Suppressor macrophage treated with lipopolysaccharide for 4 hours (primary cell): ENCODE measurements at places on chromosomes 6 and 20.

GRCh38 chr20:50635676-50636600 lies 55.4 kb downstream of the RIPOR3 start:
- peak; percentile 75 for DNase-seq

- no peak for DNase-seq
Observed at GRCh38 chr6:143298071-143298470, 152.4 kb downstream of the ADAT2 start.

DNA sequence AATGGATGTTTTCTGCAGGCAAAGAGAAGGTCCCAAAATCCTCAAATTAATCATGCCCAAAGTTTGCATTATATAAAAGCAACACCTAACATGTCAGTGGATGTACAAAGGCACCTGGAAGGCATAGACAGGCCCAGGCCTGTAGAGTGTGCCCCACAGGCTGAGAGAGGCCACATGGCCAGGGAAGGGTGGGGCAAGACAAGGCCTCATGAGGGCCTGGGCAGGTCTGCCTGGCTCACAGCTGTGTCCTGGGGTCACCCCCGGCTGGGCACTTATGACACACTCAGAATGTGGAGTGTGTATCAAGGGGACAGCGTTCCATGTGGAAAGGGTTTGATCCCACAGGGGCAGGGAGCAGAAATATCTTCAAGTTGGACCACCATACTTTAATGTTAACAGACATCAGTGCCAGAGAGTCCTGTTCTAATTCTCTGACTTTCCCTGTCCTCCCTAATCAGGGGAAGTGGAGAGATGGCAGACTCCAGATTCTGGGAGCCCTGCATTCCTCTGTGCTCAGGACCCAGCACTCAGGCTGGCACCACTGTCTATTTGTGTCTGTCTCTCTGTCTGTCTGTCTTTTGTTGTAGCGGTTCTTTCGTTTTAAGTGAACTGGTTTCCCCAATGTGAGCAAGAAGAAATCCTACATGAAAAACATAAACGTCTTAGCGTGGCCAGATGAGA lies 178.3 kb upstream of the FOXA2 start:
- no peak for DNase-seq

DNA sequence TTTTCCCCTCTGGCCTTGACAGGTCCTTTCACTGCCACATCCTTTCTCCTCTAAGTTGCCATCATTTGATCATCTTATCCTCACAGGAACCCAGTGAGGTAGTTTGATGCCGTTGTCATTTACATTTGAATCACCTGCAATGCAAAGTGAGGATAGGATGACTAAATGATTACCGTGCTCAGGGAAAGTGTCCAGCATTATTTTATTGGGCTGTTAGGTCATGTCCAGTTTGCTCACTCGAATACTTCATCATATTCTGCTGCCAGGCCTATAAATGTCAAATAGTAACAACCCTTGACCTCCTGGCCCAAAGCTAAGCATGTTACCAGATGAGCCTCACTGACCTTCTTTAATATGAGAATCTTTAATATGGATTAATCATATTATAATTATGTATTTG lies 1068.7 kb upstream of the FLRT3 start:
- DNase-seq, result no peak

DNA sequence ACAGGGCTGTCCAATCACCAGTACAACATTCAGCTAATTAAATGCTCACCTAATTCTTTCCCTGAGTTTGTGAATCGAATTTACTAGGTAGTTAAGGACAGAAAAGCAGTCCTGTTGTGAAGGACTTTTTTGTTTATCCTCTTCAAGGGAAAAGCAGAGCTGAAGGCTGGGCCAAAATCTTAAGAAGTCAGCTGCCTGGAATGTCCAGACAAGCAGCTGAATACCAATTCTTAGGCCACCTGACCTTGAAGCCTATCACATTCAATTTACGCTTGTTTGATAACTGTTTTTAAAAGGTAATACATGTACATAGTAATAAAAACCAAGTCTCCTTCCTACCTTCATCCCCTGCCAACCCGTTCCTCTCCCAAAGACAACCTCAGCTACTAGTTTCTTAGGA lies 56.4 kb downstream of the UQCC1 start:
- no peak for DNase-seq

DNA sequence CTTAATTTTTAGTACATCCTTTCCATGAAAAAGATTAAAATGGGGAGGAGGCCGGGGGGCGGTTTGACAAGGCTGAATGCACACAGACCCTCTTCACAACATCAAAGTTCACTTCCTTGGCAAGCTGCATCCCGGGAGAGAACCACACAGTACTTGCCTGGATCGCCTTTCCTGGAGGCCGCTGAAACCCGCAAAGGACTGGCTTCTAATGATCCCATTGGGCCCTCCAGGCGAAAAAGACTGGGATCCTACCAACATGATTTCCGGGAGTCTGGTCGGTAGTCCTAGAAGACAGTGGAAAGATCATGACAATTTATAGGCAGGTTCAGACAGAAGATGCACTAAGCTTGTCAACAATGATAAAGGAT lies 60.2 kb downstream of the RIPOR2 start:
- DNase-seq, result no peak

- DNase-seq, result no peak
Observed at GRCh38 chr20:58822748-58823730, 27.7 kb downstream of the GNAS-AS1 start.

- no peak for DNase-seq
Observed at GRCh38 chr6:91082311-91082832, 495.5 kb upstream of the MAP3K7 start.

DNA sequence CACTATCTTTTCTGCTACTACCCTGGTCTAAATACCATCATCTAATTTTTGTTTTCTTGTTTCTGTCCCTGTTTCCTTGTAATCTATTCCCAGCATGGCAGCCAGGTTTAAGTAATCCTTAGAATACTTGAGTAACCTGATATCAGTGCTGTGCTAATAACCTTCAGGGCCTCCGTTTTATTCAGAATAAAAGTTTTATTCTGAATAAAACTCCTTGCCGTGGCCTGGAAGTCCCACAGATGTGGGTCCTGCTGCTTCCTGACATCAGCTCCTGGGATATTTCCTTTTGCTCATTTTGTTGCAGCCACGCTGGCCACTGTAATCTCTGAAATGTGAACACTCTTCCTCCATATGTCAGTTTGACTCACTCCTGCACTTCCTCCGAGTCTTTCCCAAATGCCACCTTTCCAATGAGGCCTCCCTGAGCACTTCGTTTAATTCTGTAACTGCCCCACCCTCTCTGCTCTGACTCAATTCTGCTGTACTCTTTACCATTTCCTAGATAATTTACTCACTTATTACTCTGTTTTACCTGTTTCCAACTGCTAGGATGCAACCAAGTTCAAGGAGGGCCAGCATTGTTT lies 114.0 kb upstream of the FOXA2 start:
- DNase-seq, result no peak

- no peak for DNase-seq
Observed at GRCh38 chr20:6845141-6845540, 77.7 kb downstream of the BMP2 start.

DNA sequence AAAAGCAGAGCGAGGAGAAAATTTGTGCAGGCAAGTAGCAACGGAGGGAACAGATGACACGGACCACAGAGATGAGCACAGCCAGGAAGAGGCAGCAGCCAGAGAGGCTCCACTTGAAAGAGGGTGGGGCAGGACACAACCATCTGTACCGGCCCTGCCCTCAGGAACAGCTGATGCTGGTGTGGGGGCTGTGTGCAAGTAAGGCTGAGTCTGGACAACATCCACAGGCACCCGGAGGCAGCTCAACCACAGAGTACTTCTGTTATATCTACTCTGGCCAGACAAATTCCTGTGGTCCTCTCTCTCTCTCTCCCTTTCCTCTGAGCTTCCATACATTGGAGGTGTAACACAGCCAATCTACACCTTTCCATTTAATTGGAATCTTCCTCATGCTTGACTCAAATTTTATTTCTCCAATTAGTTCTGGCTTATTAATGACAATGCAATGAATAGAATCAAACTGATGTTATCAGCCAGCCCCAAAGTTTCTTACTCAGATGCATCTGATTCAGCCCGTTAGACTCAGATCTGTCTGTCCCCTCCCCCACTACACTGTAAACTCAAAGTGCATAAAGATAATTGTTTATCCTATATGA lies 24.9 kb downstream of the KIF13A start:
- no peak for DNase-seq

- DNase-seq, result no peak
Observed at GRCh38 chr20:16483024-16483423, 90.2 kb downstream of the KIF16B start.

GRCh38 chr6:152637296-152638047 lies at the start of gene SYNE1:
TSS of gene SYNE1 (minus strand) at chr6:152637362. CDS start at chr6:152628331, 9,031 bp downstream.
- no peak for DNase-seq

GRCh38 chr6:35341557-35341956 lies 801 bp upstream of the PPARD start:
- no peak for DNase-seq

DNA sequence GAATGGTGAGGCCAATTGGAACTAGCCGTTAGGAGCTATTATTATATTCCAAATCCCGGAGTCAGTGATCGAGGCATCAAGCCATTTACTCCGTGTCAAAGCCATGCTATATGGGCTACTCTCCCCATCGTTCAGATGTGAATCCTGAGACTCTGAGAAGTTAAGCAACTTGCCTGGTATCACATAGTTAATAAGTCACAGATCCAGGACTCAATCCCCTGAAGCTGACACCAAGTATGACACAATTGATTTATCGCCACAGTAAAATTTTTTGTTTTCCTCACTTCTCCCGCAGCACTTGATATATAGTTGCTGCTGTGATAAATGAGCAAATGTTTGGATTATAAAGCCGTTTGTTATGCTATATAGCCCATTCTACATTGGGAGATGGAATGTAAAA lies 50.8 kb upstream of the TSHZ2 start:
- no peak for DNase-seq

GRCh38 chr6:143701349-143702234 lies 23.8 kb downstream of the PHACTR2 start:
- no peak for DNase-seq

DNA sequence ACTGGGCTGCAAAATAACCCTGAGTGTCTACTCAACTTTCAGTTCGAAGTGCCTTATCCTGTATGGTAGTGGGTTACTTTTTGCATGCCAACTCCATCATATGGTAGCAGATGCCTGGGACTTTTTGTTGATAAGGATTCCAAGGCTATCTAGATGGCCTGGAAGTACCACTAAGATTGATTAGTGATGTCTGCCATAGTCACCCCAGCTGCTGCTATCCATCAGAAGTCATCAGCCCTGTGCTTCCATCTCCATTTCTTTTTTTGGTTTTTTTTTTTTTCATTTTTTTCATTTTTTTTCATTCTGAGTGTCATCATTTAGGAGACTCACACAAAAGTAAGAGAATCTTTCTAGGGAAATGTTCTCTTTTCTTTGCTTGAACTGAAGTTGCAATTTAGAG lies 217.4 kb upstream of the PLCB4 start:
- DNase-seq, result no peak

DNA sequence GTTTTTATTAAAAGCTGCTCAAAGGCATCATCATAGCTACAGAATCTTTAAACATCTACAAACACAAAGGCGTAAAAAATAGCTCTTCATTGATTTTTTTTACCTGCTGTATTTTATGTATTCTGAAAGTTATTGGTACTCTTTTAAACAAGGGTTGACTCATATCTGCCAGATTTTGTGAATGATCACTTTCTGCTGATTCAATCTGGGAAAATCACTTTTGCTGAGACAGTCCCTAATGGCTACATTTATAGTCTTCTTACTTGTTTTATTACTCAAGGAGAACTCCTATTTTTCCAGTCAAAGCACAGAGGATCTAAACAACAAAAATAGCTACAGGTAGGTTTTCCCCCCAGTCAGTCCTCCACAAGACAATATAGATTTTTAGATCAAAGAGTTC lies 739.0 kb downstream of the CBLN4 start:
- no peak for DNase-seq

DNA sequence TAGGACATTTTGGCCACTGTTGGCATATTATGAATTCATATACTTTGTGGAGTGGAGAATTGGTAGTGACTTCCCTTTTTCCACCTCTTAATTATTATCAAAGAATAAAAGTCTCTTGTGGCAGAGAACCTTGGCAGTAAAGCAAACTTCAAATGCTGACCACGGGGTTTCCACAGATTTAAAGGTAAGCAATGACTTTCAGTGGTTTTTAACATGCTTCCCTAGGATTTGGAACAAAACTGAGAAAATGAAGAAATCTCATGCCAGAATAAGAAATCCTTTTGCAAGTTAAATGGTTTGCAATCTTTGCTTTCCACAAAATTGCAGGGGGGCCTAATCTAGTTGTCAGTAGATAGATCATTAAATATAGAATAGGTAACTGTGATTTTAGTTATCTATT lies 2.0 kb upstream of the SDC4 start:
- DNase-seq, result no peak

DNA sequence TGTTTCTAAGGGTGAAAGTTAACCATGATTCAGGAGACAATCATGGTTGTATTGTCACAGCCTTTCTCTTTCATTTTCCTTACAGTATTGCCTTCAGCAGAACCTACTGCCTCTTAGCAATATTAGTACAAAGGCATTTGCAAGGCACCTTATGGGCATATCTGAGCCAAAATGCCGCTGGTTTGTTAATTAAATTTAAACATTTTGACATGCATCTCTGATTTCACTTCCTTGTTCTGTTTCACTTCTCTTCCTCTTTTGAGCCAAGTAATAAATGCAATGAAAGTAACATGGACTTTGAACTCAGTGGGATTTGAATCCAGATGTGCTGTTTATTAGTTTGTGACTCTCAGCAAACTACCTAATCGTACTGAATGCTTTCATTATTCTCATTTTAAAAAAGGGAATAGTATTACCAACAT lies 467.4 kb upstream of the CITED2 start:
- peak; percentile 79 for DNase-seq

GRCh38 chr6:149064001-149064659 lies 253.4 kb upstream of the TAB2 start:
- no peak for DNase-seq

GRCh38 chr6:116971959-116972358 lies 94.9 kb downstream of the RFX6 start:
- DNase-seq, result peak; percentile 47

GRCh38 chr6:107132330-107132954 lies 17.1 kb upstream of the BEND3 start:
- DNase-seq, result no peak

- DNase-seq, result no peak
Observed at GRCh38 chr6:31575952-31576685, 754 bp downstream of the TNF start.

- DNase-seq, result no peak
Observed at GRCh38 chr6:108294297-108294726, 542 bp upstream of the AFG1L start.

DNA sequence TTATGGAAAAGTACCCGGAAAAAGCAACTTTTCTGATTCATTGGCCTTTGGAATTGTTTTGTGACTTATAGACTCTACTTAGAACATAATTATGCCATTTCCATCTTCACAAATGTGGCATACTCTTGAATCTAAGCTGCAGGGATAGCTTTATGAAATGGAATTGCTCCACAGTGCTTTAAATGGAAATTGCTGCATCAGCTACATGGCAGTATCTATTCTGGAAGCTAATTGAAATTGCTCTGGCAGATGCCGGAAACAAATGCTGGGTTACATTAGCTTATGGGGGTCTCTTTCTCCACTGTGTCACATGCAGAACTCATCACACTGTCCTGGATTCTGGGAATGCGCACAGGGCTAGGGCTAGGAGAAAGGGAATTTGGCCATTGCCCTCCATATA lies 108.9 kb downstream of the SAMD5 start:
- DNase-seq, result no peak
